ENCODE measurements at places on chromosomes 4 and X.

DNA sequence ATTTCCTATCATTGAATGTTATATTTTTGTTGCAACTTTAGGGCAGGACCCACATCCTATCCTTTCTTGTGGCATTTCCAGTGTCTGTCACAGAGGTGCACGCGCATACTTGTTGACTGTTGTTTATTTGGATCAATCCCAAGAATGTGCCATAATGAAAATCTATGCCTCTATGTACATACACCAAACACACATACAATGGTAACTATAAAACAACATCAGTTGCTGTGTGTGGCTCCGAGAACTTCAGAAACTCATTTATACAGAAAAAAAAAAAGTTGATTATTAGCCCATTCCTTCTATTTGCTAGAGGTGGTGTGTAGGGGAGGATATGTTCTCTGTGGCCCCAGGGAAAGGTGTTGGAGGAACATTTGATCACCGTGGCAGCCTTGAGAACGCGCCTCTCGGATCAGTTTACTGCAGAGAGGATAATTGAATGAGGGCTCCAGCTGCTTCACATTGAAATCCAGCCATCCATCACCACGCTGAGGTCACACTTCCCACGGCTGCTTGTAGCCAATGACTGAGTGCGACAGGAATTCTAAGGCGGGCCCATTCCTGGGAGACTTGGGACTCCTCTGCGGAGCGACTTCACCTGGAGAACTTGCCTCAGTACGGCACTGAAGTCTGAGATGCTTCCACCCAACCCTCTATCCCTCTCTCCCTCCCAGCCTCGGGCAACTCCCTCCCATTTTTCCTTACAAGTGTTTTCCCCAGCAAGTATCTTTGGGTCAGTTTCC, 19.5 kb downstream of the SMPX start:
- DNase-seq, result no peak

DNA sequence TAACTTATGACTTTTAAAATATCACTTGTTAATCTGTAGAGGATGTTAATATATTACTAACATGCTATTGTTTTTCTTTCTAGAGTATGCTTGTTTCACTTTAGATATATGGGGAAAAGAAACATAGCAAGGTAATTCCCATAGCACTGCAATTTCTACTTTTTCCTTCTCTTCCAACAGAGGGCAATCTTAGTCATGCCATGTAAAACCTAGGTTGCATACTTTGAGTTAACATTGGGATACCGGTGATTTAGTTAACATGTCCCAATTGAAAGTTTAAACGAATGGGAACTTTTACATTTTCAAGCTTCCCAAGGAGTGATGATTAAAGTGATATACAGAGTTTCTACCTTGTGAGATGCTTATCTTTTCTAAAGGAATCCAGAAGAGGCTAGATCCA, 89.4 kb upstream of the IL13RA1 start:
- DNase-seq, result no peak

GRCh38 chrX:29471829-29472228, 743.5 kb upstream of the MAGEB2 start:
- DNase-seq, result no peak

GRCh38 chr4:85708468-85708867, 233.5 kb downstream of the ARHGAP24 start:
- DNase-seq, result no peak

- DNase-seq, result no peak
Observed at GRCh38 chrX:80430826-80431504, 10.7 kb downstream of the TENT5D start.

DNA sequence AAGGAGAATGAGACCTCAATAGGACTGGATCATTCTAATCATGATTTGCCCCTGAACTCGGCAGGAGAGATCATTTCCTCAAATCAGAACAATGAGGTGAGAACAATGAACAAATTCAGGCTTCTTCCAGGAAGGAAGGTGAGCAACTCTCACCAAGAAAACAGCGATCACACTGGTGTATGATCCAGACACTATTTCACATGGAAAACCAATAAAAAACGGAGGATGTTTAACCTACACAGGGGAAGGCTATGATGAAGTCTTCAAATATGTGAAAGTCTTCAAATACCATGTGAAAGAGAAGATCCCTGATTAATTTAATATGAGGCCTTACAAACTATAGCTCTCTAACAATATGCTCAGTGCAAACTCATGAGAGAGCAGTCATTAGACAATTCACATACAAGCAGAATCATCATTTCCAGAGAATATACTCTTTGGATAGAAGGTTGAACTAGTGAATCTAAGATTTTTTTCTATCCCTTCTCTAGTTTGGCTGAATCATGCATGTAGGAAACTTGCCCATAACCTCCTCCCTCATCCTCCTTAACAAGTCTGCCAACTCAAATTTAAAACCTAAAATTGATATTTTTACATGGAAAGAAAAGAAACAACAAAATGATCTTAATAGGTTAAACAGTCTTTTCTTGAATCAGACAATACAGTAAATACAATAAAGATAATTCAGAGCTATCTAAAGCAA, 122.5 kb downstream of the ADAMTS3 start:
- no peak for DNase-seq

DNA sequence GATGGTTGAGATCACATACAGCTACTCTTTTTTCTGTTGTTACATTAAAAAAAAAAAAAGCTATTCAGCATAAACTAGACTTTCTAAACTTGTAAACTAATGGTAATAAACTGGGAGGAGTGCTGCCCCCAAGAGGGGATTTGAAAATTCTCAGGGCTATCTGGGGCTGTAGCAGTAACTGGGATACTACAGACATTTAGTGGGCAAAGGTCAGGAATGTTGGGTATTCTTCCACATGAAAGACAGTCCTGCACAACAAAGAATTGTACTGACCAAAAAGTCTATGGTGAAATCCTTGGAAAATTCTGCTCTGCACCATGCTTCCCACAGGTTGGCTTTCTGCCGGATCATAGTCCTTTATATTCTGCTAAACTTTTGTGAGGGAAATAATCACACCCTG, 232.6 kb upstream of the BOD1L1 start:
- DNase-seq, result no peak

- DNase-seq, result no peak
Observed at GRCh38 chrX:9770319-9770718, 4.7 kb upstream of the GPR143 start.

- DNase-seq, result no peak
Observed at GRCh38 chr4:105057370-105058105, 89.1 kb upstream of the TET2 start.

GRCh38 chr4:839675-840443, 13.9 kb upstream of the CPLX1 start:
- DNase-seq, result no peak

- no peak for DNase-seq
Observed at GRCh38 chr4:103449296-103450023, 251.3 kb upstream of the CENPE start.

DNA sequence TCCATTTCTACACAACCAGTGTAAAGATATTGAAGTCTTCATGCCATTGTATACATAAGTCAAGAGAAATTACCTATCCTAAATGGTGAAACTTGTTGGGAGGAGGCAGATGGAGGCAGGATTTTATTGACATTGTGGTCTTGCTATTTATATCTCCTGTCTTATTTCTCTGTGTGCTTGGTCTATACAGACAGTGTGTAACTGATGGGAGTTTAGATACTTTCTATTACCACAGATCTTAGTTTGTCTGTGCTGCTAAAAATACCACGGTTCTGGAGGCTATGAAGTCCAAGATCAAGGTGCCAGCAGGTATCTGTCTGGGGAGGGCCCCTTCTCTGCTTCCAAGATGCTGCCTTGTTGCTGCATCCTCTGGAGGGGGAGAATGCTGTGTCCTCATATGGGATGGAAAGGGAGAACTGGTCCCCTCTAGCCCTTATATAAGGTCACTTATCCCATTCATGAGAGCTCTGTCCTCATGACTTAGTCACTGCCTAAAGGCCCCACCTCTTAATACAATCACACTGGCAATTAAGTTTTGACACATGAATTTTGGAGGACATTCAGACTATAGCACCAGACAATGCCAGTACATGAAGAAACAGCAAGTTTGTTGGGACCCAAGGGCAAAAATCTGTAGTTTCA, 62.4 kb downstream of the SYNPO2 start:
- DNase-seq, result no peak
